Endothelial cell of umbilical vein (primary cell): ENCODE measurements at places on chromosomes 2 and 18.

DNA sequence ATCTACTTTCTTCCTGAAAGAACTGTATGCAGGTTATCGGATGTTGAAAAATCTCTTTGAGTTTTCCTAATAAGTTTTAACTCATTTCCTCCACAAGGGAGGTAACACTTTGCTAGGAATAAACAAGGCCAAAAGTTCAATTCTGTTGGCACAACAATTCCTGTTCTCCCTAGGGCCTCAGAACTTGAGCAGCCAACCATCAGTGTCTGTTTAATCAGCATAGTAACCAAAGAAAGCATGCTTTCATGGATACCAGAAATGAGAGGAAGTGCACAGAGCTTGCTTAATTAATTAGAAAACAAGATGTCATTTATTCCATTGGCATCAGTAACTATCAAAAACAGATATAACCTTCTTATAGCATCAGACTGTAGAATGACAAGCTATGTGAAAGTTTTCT, 503.2 kb upstream of the CNTNAP5 start:
- H3K36me3 ChIP-seq, result no peaks in the 10 kb centered on the region
- no peaks in the 10 kb centered on the region for H3K4me1 ChIP-seq
- no peak for DNase-seq
- H3K27me3 ChIP-seq, result no peaks in the 10 kb centered on the region
- H3K27ac ChIP-seq, result no peak overlapping the region
- no peak overlapping the region for H3K4me3 ChIP-seq

GRCh38 chr2:128317181-128317898, 1.3 kb downstream of the HS6ST1 start:
- H3K4me1 ChIP-seq, result peaks cover 11% of the 10 kb centered on the region
- H3K27me3 ChIP-seq, result no peaks in the 10 kb centered on the region
- no peaks in the 10 kb centered on the region for H3K36me3 ChIP-seq
- DNase-seq, result no peak
- no peak overlapping the region for H3K27ac ChIP-seq

DNA sequence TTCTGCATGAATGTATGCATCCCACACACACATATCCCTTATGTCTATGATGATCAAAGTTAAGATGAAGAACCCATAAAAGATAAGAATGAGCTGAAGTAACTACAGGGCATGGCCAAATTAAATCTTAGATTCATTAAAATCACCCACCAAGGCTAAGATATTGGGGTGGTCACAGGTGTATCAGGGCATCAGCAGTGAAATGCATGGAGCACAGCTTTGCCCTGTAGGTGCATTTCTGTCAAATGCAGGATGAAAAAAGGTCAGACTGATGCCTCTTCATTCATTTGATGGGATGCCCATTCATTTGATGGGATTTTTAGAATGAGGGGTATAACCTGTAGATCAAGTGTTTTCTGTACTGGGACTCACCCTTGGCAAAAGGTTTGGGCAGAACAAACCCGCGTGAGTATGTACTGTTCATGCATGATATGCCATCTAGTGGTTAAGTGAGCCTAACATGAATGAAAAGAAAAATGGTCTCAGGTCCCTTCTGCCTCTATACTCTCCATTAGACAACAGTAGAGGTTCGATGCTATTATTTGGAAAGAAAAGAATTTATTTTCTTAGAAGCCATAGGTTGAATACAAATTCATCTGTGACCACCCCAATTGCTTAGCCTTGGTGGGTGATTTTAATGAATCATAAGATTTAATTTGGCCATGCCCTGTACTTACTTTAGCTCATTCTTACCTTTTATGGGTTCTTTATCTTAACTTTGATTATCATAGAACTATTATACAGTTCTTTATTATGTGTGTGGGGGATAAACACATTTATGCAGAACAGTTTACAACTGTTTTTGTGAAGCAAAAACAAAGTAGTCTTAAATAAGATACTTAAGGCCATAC, 43.2 kb upstream of the NOSTRIN start:
- H3K36me3 ChIP-seq, result no peaks in the 10 kb centered on the region
- no peak overlapping the region for H3K4me3 ChIP-seq
- peaks cover 14% of the 10 kb centered on the region for H3K4me1 ChIP-seq
- peak; percentile 58 for DNase-seq

DNA sequence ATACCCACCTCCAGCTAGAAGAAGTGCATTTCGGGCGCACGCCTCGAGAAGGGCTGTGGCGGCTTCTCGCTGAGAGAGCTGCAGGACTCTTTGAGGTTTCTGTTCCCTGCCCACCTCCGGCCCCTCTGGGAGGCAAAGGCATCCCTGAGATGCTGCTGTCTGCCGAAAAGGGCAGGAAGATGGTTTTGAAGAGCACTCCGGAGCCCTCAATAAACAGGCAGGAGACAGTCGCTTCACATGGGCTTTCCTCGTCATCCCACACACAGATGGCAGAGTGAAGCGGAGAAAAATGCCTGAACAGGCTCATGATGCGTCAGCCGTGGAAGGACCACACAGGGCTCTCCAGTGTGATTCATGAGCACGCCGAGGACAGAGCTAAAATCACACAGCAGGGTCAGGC, 25.4 kb upstream of the GLI2 start:
- no peak overlapping the region for H3K27ac ChIP-seq
- H3K27me3 ChIP-seq, result peaks cover 16% of the 10 kb centered on the region
- DNase-seq, result no peak
- peaks cover 3% of the 10 kb centered on the region for H3K4me1 ChIP-seq
- no peak overlapping the region for H3K4me3 ChIP-seq

DNA sequence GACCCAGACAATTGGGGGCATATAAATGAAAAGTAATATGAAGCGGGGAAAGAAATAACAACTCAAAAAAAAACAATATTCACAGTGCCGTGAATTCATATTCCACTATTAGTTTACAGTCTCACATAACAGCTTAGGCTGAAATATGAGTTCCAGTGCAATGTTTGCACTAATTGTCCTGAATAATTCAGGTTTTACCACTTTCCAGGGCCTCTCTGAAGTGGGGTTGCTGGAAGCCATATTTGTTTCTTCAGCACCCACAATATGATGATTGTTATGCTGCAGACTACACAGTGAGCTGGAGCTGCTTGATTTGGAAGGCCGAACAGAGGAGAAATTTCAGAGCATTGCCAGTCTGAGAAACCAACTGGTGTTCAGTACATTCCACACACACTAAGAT, 894.5 kb upstream of the ACVR2A start:
- H3K36me3 ChIP-seq, result no peaks in the 10 kb centered on the region
- no peaks in the 10 kb centered on the region for H3K4me1 ChIP-seq
- no peak overlapping the region for H3K4me3 ChIP-seq
- H3K27ac ChIP-seq, result no peak overlapping the region
- H3K27me3 ChIP-seq, result no peaks in the 10 kb centered on the region

- H3K27ac ChIP-seq, result peak overlapping the region; percentile 98
- peak overlapping the region; percentile 92 for H3K4me3 ChIP-seq
- DNase-seq, result peak; percentile 70
- peaks cover 11% of the 10 kb centered on the region for H3K36me3 ChIP-seq
- peaks cover 39% of the 10 kb centered on the region for H3K4me1 ChIP-seq
Measured at GRCh38 chr18:3451989-3452749, 2.2 kb downstream of the TGIF1 start.

GRCh38 chr2:25529034-25529433, 144.3 kb downstream of the DTNB start:
- DNase-seq, result no peak
- H3K36me3 ChIP-seq, result no peaks in the 10 kb centered on the region
- no peaks in the 10 kb centered on the region for H3K27me3 ChIP-seq
- no peak overlapping the region for H3K27ac ChIP-seq
- no peak overlapping the region for H3K4me3 ChIP-seq

GRCh38 chr2:58131191-58132011, 84.8 kb downstream of the VRK2 start:
- no peak overlapping the region for H3K4me3 ChIP-seq
- no peaks in the 10 kb centered on the region for H3K27me3 ChIP-seq
- DNase-seq, result peak; percentile 46
- peaks cover 3% of the 10 kb centered on the region for H3K4me1 ChIP-seq
- H3K27ac ChIP-seq, result no peak overlapping the region
- no peaks in the 10 kb centered on the region for H3K36me3 ChIP-seq

DNA sequence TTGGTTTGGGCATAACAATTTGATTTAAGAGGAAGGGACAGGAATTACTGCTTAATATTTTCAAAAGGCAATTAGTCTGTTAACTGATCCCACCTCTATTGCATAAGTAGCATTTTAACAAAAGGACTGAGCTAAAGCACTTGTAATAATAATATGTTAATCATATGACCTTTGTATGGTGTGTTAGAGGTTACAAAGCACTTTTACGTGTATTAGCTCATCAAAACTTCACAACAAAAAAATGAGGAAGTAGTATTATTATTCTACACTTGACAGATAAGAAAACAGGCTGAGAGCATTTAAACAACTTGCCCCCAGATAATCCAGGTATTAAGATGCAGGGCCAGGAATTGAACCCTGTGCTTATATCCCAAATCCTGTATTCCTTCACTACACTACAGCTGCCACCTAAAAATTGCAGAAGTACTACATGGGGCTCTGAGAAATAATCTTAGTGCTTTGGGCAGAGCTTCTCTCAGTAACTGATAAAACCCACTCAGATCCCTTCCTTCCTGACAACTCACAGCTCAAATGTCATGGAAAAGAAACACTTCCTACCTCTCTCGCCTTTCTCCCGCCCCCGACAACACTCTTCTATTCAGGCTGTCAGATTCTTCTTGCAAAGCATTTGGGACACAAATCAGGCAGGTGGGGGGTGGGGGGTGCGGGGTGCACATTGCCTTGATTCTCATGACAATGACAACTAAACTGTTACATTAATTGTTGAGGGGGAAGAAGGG, 20.7 kb upstream of the KCTD1 start:
- H3K4me3 ChIP-seq, result no peak overlapping the region
- no peaks in the 10 kb centered on the region for H3K4me1 ChIP-seq
- peaks cover 14% of the 10 kb centered on the region for H3K27me3 ChIP-seq
- no peaks in the 10 kb centered on the region for H3K36me3 ChIP-seq
- no peak overlapping the region for H3K27ac ChIP-seq

DNA sequence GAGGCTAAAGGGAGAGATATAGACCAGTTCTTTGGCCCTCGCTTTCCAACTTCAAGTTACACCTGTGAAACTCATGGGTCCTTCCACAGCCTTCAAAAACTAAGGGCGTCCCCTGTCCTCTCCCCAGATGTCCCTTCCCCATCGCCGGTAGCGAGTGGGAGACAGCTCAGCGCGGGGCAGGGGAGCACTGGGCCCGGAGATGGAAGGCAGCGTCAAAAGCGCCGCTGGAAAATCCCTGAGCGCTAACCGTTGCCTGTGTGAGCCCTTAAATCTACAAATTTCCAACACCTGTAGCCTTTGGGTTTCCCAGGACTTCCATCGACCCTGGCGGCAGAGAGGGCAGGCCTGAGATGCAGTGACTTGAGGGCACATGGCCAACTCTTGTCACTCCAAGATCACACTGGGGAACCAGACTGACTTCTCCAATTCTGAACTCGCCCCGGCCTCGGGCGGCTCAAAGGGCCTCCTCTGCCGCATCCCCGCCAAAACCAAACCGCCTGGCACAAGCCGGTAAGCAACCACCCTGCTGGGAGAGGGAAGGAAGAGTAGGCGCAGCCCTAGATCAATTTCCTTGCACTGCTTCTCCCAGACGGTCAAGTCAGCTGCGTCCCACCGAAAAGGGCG, 879 bp upstream of the EPAS1 start:
- H3K4me3 ChIP-seq, result peak overlapping the region; percentile 64
- DNase-seq, result no peak
- H3K4me1 ChIP-seq, result peaks cover 17% of the 10 kb centered on the region
- H3K27me3 ChIP-seq, result no peaks in the 10 kb centered on the region
- no peaks in the 10 kb centered on the region for H3K36me3 ChIP-seq

GRCh38 chr2:186772579-186772978, 76.4 kb downstream of the ZSWIM2 start:
- no peaks in the 10 kb centered on the region for H3K4me1 ChIP-seq
- no peak for DNase-seq
- no peak overlapping the region for H3K4me3 ChIP-seq

DNA sequence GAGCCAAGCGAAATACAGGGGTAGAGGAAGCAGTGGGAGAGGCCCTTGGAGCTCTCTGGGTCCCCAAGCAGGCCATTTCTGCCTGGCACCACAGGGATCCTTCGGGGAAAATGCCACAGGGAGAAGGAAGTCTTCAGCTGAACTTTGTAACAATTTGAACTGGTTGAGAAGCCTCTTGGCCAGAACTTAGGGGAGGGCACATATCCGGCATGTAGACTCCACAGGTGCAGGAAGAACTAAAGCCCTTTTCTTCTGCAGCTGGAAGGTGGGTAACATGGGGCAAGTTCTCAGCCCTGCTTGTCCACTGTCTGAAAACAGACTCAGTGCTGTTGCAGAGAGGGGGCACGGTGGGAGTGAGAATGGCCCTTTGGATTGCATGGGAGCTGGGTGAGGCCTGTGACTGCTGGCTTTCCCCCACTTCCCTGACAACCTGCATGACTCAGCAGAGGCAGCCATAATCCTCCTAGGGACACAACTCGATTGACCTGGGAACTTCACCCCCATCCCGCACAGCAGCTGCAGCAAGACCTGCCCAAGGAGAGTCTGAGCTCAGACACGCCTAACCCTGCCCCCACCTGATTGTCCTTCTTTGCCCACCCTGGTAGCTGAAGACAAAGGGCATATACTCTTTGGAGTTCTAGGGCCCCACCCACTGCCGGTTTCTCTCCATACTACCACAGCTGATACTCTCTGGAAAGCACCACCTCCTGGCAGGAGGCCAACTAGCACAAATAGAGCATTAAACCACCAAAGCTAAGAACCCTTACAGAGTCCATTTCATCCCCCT, 101.6 kb upstream of the FAM136A start:
- H3K4me1 ChIP-seq, result no peaks in the 10 kb centered on the region
- H3K4me3 ChIP-seq, result no peak overlapping the region
- no peak for DNase-seq
- H3K36me3 ChIP-seq, result no peaks in the 10 kb centered on the region
- H3K27me3 ChIP-seq, result peaks cover 9% of the 10 kb centered on the region

DNA sequence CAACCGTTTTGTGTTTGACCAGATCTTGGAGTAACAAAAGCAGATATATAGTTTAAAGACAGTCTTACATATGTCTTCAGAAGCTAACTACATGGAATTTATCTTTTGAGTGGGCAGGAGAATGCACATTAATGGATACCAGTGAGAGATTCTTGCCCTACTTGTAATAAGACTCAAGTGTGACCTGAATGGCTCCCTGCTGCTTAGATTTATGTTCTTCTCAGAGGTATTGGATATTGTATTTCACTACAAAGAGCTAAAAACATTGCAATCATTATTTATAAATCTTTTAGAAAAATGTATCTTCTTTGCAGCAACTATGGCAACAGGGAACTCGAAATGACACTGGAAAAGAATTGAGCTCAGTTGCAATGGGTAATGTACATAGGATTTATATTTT, 227.7 kb downstream of the LRRTM4 start:
- no peaks in the 10 kb centered on the region for H3K27me3 ChIP-seq
- no peak overlapping the region for H3K4me3 ChIP-seq
- DNase-seq, result no peak
- H3K27ac ChIP-seq, result no peak overlapping the region

- H3K27ac ChIP-seq, result no peak overlapping the region
- peak; percentile 6 for DNase-seq
- H3K27me3 ChIP-seq, result no peaks in the 10 kb centered on the region
- peaks cover 31% of the 10 kb centered on the region for H3K4me1 ChIP-seq
- no peak overlapping the region for H3K4me3 ChIP-seq
Measured at GRCh38 chr2:54768772-54769428, 45.4 kb downstream of the EML6 start.
